ENCODE measurements at places on chromosomes 13 and 19. TPM values are rescaled to one million over a fixed set of nuclear protein-coding genes. Genes with fewer than 3 reads are reported as not detected.

Gene DDA1
- 25.9 TPM for total RNA-seq

Gene HIF3A
- 12.8 TPM for total RNA-seq

Gene ATP8A2
- not detected for total RNA-seq

Gene SIGLEC7
- 0.46 TPM for total RNA-seq

Gene PABPC3
- total RNA-seq: 0.11 TPM

Gene ZNF442
- 0.66 TPM for total RNA-seq

Gene CEACAM3
- total RNA-seq: 0.59 TPM

Gene CPB2
- total RNA-seq: not detected

- peaks cover 7% of the 10 kb centered on the region for H3K36me3 ChIP-seq
- H3K4me3 ChIP-seq: peak overlapping the region; percentile 80
- peaks cover 5% of the 10 kb centered on the region for H3K4me1 ChIP-seq
- DNase-seq: no peak
- H3K27me3 ChIP-seq: no peaks in the 10 kb centered on the region
Measured at GRCh38 chr19:56403261-56403660, 871 bp upstream of the ZNF583 start.

DNA sequence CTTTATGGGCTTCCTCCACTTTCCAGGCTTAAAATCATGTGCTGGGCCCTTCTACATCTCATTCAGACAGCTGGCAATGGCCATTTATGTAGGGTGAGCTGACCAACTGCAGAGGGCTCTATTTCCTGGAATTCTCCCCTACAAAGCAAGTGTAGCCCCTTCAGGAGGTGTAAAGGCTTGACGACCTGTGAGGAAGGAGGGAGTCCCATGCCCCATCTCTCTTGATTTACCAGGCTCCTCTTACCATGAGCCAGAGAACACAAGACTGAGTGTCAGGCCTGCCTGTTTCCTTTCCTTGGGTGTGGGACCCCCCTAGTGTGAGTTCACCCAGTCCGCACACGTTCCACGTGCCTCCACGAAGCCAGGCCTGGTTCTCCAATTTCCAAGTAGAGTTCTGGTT lies 16.6 kb downstream of the ZNF536 start:
- H3K27me3 ChIP-seq: peaks cover 5% of the 10 kb centered on the region
- H3K36me3 ChIP-seq: no peaks in the 10 kb centered on the region
- no peaks in the 10 kb centered on the region for H3K4me1 ChIP-seq
- H3K4me3 ChIP-seq: no peak overlapping the region

DNA sequence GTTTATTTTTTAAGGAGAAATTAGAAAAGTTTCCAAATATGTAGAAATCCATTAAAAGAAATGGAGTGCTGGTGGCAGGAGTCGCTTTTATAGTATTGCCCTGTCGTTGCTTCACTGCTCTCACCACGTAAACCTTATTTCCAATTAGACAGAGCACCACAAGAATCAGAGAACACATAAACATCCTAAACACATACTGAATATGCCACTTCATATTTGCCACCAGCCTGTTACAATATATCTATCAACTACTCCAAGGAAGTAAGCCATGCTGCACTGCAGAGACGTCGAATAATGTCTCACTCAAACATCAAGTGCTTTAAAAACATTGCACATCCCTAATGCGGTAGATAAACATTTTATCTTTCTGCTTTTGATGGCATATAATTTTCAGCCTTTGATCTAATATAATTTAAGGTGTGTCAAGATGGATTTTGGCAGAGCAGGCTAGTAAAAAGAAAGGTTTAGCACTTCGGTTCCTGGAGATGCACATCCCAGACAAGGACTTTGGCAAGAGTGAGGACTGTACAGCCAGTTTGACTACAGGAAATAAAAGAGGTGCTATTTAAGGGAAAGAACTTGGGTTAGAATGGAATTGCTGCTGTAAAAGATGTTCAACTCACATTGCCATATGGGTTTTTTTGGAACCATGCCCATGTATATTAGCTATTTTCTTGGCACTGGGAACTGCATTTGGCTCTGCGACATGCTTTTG lies 932.3 kb downstream of the EFNB2 start:
- H3K4me1 ChIP-seq: no peaks in the 10 kb centered on the region
- no peaks in the 10 kb centered on the region for H3K36me3 ChIP-seq
- no peak overlapping the region for H3K27ac ChIP-seq

GRCh38 chr19:32877977-32878745 lies 8.6 kb upstream of the SLC7A9 start:
- H3K36me3 ChIP-seq: peaks cover 12% of the 10 kb centered on the region
- no peak overlapping the region for H3K27ac ChIP-seq
- no peaks in the 10 kb centered on the region for H3K4me1 ChIP-seq
- no peaks in the 10 kb centered on the region for H3K27me3 ChIP-seq
- DNase-seq: peak; percentile 13
- H3K4me3 ChIP-seq: no peak overlapping the region

DNA sequence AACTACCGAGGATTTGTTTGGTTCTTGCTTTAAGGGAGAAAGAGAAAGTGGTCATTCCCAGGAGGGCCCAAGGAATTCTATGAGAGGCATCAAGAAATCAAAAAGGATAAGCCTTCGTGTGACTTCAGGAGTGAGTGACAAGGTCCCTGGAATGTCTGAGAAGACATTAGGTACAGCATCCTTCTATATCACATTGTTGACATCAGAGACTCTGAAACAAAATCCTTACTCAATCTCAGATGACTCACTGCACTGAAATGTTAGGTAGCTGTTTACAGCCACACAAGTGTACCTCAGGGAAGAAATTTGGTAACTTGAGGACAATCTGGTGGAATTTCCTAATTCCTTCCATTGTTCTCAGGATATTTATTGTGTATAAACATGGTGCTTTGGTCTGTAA lies 7.9 kb upstream of the LGALS14 start:
- no peak for DNase-seq
- no peaks in the 10 kb centered on the region for H3K4me1 ChIP-seq
- H3K27ac ChIP-seq: no peak overlapping the region
- H3K4me3 ChIP-seq: no peak overlapping the region
- no peaks in the 10 kb centered on the region for H3K36me3 ChIP-seq

DNA sequence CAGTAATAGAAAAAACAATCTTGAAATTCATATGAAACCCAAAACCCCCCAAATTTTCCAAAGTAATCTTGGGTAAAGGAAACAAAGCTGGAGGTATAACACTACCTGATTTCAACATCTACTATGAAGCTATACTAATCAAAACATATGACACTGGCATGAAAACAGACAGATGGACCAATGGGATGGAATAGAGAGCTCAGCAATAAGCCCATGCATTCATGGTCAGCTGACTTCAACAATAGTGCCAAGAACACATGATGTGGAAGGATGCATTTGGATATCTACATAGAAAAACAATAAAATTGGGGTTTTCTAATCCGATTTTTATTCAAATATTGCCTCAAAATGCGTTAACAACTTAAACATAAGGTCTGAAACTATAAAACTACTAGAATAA lies 32.2 kb upstream of the ZNF766 start:
- no peaks in the 10 kb centered on the region for H3K27me3 ChIP-seq
- no peaks in the 10 kb centered on the region for H3K4me1 ChIP-seq
- no peaks in the 10 kb centered on the region for H3K36me3 ChIP-seq
- no peak overlapping the region for H3K27ac ChIP-seq

DNA sequence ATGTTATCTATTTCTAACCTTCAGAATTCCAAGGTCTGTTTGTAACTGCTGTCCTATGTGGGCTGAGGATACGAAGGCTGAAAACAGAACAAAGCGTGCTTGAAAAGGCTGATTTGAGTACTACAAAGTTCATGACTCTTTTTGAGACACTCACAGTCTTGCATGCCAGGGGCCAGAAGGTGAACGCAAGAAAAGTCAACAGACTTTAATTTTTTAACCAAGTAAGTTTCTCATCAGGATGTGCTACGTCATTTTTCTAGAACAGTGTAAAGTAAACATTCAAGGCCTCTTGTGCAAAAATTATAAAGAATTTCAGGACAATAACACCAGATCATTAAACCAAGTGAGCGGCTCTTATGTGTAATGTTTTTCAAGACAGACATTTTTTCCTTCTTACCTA lies 163.5 kb downstream of the COG6 start:
- H3K27me3 ChIP-seq: no peaks in the 10 kb centered on the region
- H3K36me3 ChIP-seq: no peaks in the 10 kb centered on the region
- H3K27ac ChIP-seq: no peak overlapping the region
- no peak overlapping the region for H3K4me3 ChIP-seq
- no peaks in the 10 kb centered on the region for H3K4me1 ChIP-seq

DNA sequence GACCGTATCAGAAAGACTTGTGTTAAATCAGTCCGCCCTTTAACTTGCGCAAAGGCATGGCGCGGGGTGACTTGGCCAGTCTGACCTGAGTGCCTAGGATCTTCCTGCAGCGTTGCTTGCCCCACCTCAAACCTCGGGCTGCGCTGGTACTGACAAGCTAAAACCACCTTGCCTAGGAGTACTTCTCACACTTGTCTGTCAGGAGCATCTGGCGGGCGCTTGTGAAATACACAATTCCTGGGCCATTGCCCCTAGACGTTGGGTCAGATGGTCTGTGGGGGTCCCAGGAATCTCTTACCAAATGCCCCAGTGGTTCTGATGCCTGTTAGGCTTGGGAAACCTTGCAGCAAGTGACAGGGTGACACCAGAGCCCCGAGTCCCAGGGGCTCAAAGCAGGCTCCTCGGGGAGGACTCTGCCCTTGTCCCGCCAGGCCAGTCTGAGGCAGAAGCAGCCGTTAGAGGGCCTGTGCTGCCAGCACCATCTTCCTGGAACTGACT lies 12.9 kb downstream of the CEBPG start:
- DNase-seq: peak; percentile 73
- H3K27me3 ChIP-seq: no peaks in the 10 kb centered on the region
- no peaks in the 10 kb centered on the region for H3K36me3 ChIP-seq
- H3K27ac ChIP-seq: peak overlapping the region; percentile 67
- H3K4me3 ChIP-seq: no peak overlapping the region

DNA sequence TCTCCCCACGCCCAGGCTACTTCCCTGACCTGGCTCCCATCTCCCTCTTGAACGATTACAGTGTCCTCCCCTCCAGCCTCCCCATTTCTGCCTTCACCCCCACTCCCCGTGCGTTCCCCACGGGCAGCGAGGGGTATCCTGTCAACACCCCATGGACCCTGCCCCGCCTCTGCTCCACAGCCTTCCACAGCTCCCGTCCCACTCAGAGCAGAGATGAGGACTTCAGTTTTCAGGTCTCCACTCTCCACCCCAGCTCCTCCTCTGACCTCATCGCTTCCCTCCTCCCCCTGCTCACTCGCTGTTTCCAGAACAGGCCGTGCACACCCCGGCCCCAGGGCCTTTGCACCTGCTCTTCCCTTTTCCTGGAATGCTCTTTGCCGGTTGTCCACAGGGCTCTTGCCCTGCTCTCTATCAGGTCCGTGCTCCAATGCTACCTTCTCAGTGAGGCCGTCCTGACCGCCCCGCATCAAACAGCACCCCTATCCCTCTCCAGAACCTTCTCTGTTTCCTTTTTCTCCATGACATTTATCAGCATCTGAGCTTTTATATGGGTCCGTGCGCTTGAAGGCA lies 15.0 kb downstream of the LRRC4B start:
- H3K4me3 ChIP-seq: no peak overlapping the region
- H3K27me3 ChIP-seq: peaks cover 23% of the 10 kb centered on the region
- DNase-seq: no peak
- no peaks in the 10 kb centered on the region for H3K36me3 ChIP-seq
- H3K27ac ChIP-seq: no peak overlapping the region

GRCh38 chr19:15466851-15467733 lies 2.7 kb upstream of the RASAL3 start:
- H3K27ac ChIP-seq: no peak overlapping the region
- H3K27me3 ChIP-seq: no peaks in the 10 kb centered on the region
- no peaks in the 10 kb centered on the region for H3K4me1 ChIP-seq
- H3K36me3 ChIP-seq: no peaks in the 10 kb centered on the region
- no peak for DNase-seq

DNA sequence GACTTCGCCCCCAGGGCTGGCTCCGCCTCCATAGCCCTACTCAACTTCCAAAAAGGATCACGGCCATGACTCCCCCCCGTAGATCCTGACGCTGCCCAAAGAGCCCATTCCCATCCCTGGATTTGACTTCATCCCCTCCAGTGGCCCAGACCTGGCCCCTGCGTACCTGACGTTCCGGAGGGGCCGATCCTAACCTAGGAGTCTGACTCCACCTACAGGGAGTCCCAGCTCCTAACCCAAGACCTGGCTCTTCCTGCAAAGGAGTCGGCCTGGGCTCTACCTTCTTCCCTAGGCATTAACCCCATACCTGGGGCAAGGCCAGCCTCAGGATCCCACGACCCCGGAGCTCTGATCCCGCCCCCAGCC lies 10.8 kb downstream of the STAP2 start:
- no peaks in the 10 kb centered on the region for H3K36me3 ChIP-seq
- no peaks in the 10 kb centered on the region for H3K4me1 ChIP-seq
- peak overlapping the region; percentile 39 for H3K4me3 ChIP-seq

DNA sequence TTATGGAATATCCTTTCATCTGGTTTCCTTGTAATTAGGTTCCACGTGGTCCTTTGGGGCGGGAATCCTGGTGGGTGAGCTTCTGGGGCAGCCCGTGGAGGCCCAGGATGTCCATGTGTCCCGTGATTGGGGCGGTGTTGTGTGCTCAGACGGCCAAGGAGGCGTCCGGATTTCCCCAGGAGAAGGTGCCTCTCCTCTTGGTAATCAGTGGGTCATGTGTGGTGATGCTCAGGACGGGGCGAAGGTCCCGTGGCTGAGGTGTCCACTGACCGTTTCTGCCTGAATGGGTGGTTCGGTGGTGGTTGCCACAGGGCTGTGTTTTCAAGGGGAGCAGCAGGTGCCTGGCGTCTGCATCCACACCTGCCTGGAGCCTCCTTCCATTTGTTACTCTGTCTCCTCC lies 52.2 kb upstream of the F7 start:
- no peak overlapping the region for H3K4me3 ChIP-seq
- H3K27me3 ChIP-seq: peaks cover 42% of the 10 kb centered on the region
- peak; percentile 25 for DNase-seq
- H3K27ac ChIP-seq: no peak overlapping the region
- H3K4me1 ChIP-seq: peaks cover 6% of the 10 kb centered on the region

DNA sequence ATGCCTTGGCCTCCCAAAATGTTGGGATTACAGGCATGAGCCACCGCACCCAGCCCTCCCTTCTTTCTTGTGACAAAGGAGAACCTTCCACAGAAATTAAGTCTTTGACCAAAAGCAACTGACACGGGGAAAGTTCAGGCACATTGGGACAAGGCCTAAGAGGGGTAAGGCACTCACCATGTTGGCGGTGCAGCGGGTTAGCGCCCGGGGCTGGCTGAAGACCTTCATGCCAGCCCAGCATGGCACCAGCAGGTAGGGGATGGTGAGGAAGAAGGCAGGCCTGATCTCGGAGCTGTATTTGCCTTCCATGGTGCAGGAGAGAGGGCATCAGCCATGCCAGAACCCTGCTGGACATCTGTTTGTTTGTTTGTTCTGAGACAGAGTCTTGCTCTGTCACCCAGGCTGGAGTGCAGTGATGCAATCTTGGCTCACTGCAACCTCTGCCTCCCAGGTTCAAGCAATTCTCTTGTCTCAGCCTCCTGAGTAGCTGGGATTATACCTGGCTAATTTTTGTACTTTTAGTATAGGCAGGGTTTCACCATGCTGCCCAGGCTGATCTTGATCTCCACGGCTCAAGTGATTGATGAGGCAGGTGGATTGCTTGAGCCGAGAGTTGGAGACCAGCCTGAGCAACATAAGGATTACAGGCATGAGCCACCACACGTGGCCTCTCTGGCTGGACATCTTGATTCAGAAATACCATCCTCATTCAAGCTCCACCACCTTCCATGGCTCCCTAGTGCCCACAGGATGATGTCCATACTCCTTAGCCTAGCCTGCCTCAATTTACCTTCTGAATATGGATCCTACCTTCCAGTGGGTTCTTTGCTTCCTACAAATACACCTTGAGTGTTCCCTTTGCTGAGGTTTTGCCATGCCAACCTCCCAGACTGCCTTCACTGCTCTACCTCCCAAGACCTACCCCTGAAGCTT lies 4.4 kb downstream of the TM6SF2 start:
- no peak overlapping the region for H3K4me3 ChIP-seq
- no peak for DNase-seq
- no peak overlapping the region for H3K27ac ChIP-seq
- no peaks in the 10 kb centered on the region for H3K4me1 ChIP-seq
- no peaks in the 10 kb centered on the region for H3K27me3 ChIP-seq

All from psoas muscle (tissue), 8 donors.